ENCODE measurements at places on chromosomes 1 and 21.
A peak's percentile ranks its signal among the peaks of the same experiment; 100 is the strongest.

DNA sequence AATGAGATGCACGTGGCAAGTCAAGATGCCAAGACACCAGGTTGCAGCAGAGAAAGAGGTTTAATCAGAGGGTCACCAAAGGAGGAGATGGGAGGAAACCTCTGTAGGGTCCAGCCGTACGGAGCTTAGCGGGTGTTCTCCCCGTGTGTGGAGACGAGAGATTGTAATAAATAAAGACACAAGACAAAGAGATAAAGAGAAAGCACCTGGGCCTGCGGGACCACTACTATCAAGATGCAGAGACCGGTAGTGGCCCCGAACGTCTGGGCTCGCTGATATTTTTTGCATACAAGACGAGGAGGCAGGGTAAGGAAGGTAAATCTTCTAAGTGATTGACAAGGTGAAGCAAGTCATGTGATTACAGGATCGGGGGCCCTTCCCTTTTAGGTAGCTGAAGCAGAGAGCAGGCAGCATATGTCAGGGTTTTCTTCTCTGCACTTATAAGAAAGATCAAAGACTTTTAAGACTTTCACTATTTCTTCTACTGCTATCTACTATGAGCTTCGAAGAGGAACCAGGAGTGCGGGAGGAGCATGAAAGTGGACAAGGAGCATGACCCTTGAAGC lies 41.2 kb upstream of the TDRD10 start:
- no peak for DNase-seq

DNA sequence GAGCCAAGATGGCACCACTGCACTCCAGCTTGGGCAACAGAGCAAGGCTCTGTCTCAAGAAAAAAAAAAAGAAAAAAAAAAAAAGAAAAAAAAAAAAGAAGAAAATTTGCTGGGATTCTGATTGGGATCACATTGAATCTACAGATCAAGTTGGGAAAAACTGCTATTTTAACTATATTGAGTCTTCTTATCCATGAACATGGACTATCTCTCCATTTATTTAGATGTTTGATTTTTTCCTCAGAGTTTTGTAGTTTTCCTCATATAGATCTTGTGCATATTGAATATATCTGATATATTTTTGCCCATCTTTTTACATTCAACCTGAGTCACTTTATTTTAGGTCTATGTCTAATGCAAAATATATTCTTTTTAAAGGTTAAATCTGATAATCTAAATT lies 58.3 kb upstream of the B3GALNT2 start:
- no peak for DNase-seq

DNA sequence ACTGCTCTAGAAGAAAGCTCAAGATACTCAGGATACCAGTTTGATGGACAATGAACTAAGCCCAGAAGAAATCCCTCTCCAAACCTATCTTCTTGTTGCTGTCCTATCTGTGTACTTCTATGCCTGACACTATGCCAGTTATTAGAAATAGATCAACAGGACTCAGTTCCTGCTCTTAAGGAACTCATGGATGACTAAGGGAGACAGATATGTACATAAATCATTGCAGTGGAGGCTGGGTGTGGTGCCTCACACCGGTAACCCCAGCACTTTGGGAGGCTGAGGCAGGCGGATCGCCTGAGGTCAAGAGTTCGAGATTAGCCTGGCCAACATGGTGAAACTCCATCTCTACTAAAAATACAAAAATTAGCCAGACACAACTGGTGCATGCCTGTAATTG lies 42.4 kb upstream of the AK4 start:
- DNase-seq: no peak

DNA sequence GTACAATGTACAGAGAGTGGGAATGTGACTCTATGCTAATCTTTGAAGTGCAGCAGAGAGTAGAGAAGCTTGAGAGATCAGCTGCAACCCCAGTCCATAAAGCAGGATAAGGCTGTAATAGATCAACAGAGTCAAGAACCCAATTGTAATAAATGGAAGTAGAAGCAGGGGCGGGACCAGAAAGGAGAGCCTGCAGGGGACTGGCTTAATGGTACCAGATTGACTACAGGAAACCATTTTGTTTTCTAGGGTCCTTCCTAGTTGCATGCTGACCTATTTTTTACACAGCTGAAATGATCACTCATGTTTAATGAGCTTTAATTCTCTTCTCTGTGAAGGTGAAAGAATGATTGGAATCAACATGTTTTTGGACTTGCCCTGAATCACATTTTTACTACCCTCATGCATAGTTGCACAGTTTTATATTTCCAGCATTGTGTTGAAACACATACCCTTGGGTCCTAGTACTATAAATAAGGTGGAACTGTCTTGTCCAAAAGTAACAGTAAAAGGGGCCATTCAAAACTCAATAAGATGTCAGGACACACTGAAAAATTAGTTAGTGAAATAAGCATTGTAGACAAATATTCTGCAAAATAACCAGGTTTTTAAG lies 69.8 kb downstream of the GPR88 start:
- DNase-seq: no peak

GRCh38 chr1:116504308-116505156 lies 66.3 kb downstream of the CD58 start:
- peak; percentile 31 for DNase-seq

GRCh38 chr1:181646710-181647109 lies 163.4 kb downstream of the CACNA1E start:
- DNase-seq: no peak

- no peak for DNase-seq
These were observed 51.0 kb downstream of the EPB41 start for GRCh38 chr1:28965271-28965870.

Data from AG08396 (cell line).